ENCODE measurements at places on chromosomes 1 and 21. TPM values are rescaled to one million over a fixed set of nuclear protein-coding genes. Genes with fewer than 3 reads are reported as not detected.

DNA sequence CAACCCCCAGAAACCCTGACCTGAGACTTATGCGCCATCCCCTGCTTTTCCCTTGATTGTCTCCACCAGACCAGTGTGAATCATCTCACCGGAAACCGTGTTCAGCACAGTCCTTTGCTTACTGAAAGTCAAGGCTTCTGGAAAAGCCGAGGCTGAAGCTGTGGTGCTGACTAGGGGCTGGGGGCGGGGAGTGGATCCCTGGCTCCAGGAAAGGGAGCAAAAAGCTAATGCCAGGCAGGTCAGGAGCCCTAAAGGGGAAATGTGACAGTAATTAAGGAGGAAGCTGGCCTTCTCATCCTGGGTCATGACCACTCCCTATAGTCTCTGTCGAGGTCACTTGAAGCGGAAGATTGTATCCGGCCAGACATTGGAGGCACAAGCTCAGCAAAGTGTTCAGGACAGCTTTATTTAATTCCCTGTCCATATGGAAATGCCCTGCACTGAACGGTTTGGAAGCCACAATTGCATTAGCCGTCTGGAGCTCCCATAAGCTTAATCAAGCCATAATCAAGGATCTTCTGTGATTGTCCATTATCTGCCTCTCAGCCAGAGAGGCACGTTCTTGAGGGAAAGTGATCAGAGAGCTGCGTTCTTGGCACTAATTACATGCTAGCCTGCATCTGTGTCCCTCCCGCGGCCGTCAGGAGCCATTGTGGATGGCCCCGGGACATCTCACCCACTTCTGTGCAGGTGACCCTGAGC, 403.6 kb downstream of the RRAGC start:
- no peak for DNase-seq

DNA sequence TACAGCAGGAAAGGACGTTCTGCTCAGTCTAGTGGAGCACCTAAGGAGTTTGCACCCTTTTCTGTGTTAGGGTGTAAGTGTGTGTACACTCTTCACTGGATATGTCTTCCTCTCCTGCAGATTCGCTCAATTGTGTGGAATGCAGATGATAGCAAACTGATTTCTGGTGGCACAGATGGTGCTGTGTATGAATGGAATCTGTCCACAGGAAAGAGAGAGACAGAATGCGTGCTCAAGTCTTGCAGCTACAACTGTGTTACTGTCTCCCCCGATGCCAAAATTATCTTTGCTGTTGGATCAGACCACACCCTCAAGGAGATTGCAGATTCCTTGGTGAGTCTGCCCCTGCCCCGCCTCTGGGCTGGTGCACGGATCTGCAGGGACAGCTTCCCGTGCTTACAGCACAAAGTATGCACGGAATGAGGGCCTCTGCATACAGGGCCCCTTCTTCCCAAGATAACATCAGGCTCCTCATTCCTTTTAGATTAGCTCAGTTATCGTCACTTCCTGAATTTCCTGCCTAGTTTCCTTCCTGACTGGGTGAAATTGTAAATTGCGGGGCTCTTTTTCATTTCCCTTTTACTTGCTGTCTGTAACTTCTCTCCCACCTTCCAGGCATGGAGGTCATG, 34.6 kb downstream of the CFAP57 start:
- DNase-seq = peak; percentile 94

DNA sequence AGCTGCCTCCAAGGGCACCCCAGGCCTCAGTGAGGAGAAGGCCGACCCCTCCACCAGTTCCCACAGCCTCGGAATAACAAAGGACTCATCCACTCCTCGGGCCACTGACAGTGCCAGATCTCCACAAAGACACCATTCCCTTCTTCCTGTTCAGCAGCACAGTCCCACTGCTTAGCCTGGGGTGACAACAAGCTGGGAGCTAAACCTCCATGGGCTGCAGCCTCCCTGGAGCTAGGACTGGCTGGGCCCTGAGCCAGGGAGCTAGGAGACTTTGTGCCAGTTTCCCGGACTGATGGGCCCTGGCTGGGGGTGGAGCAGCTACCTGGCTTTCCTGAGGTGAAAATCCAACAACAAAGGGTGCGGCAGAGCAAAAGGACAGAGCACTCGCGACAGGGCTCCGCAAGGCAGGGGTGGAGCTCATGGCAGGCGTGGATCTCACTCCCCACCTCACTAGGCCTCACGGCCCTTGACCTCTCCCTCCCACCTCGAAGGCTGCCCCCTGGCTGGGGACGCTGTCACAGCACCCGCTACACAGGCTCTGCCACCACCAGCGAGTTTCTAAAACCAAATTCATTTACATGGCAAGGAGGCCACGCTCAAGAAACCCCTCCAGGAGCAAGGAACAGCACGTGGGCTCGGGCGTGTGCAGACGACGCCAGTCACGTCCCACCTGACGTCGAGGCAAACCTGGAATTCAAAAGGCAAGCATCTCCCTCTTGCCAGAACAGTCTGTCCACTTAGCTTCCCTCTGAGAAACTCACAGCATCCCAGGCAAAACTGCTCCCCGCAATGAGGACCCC, 13.8 kb downstream of the SLC35E2B start:
- DNase-seq = no peak

DNA sequence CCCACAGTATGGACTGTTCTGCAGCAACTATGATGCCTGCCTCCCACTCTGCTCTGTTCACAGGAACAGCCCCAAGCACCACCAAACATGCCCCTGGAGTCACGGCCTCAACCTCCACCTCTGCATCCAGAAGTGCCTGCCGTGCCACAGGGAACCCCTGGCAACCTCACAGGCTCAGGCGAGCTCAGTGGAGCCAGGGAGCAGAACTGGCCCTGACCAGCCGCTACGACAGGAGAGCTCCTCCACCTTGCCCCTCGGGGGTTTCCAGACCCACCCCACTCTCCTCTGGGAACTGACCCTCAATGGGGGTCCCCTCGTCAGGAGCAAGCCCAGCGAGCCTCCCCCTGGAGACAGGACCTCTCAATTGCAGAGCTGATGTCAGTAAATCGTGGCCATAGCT, 13.0 kb downstream of the MRAP start:
- DNase-seq = no peak

GRCh38 chr1:212512816-212513559, 80.3 kb downstream of the NENF start:
- DNase-seq = no peak

The ZNF648 gene
- not detected for total RNA-seq

Measured in glomerular endothelial cell (primary cell).